ENCODE measurements at places on chromosomes 1 and 21.

DNA sequence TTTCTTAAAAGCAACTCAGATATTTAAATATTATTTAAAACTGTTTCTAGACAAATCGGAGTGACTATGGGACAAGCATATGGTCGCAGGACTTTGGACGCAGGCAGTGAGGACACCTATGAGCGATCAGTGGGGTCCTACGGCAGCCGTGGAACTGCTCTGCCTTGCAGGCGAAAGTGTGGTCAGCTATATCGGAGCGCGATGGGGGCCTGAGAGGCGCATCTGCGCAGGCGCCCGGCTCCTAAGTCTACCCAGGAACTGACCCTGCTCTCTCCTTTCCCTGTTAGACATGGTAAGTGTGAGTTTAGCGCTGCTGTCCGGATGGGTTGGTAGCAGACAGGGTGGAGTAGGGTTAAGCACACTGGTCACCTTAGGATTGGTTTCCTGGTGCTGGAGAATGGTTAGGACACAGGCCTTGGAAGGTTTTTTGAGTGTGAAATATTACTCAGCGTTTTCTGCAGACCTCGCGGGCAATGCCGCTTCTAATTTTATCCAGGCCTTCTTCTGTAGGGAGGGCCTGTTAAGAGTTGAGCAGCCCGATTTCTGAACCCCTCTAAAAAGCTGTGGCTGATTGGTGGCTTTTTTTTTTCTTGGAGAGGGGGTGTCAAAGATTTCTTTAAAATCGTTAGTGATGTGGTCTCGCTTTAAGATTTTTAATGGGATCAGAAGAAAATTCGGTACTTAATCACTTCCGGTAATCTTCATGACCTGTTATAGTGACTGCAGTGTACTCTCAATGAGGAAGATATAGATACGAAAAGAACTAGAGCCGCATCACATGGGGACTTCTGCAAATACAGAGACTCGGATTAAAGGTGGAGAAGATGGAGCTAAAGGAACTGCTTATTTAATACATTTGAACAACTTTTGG lies at the start of gene RABGGTB:
Gene RABGGTB, plus strand, starts transcription at position 274 of the 871 bp plus-strand sequence. Its CDS starts 16 bp downstream, at position 290.
- DNase-seq, result peak; percentile 78

DNA sequence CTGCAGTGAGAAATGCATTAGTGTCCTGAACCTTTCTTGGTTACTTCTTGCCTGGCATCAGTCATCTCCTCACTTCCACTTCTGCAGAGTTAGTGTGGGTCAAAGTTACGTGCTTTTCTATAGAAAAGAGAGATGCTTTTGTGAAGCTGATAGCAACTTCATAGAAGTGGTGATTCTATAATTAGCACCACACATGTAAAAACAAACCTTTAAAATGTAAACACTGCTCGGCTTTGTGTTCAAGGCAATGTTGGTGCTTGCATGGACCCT lies 57.3 kb downstream of the MRPS6 start:
- DNase-seq, result no peak

GRCh38 chr1:63924600-63924999 lies 150.8 kb downstream of the ROR1 start:
- DNase-seq, result no peak

GRCh38 chr1:172588296-172589291 lies 55.6 kb downstream of the SUCO start:
- no peak for DNase-seq

DNA sequence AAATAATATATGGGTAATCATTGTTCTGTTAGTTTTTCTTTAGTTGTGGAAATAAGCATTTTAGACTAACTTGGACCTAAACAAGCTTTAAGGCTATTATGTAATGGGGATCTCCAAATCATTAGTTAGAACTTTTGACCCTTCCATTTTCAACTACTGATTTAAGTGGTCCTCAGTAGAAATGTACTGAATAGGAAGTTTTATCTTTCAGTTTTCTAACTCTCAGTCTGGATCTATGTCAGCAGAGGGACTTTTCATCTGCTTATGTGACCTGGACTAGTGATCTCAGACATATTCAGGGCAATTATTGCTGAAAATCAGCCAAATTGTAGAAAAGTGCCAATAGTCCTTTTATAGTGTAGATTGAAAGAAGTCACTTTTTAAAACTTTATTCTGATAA lies 56.0 kb downstream of the SASS6 start:
- no peak for DNase-seq

GRCh38 chr1:51345300-51345687 lies 14.9 kb upstream of the TTC39A start:
- no peak for DNase-seq

DNA sequence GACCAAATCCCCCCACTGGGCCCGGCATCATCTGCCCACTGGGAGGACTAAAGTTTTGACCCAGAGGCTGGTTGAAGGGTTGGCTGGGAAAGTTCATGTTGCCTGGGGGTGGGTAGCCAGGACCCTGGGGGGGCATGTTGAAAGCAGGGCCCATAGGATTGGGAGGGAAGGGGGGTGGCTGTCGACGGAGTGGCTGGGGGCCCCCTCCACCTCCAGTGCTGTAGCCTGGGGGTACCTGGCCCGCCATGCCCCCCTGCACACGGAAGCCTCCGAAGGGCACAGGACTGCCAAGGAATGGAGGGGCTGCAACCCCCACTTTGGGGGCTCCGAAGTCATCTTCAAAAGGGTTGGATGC lies 2.2 kb downstream of the PYGO2 start:
- DNase-seq, result no peak

- no peak for DNase-seq
Measured at GRCh38 chr1:214002472-214002871, 14.7 kb downstream of the PROX1 start.

GRCh38 chr1:79982211-79982610 lies 975.7 kb upstream of the ADGRL4 start:
- DNase-seq, result no peak

GRCh38 chr1:31700468-31701090 lies 3.2 kb downstream of the COL16A1 start:
- no peak for DNase-seq

DNA sequence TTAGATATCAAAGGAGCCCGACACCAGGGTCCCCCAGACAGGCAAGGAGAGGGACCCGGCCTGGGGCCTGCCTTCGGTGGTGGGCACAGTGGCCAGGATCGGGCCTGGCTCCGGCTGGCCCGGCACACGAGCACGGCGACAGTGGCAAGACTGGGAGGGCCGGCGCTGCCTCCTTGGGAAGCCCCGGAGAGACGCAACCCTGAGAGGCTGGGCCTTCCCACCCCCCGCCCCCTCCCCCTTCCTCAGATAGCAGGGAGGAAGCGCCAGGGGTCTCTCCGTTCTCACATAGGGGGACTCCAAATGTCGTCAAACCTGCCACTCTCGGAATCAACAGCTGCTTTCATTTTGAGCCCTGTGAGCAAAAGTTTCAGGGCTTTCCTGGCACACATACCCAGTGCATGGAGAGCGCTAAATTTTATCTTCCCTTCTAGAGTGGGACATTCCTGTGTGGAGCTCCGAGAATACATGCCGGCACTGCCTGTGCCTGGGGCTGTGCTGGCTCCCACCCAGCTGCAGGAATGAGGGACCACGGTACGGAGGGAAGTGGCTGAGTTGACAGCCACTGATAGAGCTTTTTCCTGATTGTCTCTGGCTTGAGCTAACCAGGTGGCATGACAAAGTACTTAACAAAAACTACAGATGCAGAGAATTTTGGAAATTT lies 62.4 kb downstream of the CD247 start:
- no peak for DNase-seq

DNA sequence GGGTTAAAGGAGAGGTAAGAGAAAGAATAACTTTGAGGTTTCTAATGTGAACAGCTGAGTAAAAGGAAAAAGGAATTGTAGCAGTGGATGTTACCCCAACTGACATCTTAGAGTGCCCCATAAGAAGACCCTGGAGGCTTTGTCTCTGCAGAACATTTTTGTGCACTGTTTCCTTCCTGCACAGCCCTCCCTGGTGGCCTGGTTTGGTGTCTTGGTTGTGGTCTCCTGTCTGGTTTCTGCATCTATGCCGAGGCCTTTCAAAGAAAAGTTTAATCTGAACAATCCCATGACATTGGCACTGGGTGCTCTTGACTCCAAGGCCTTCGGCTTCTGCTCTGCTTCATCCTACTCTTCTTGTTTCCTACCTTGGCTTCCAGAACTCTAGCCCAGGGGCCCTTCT lies 57.8 kb downstream of the RHOU start:
- no peak for DNase-seq

- no peak for DNase-seq
Measured at GRCh38 chr1:57036641-57037579, 71.1 kb upstream of the C8B start.
